Activated CD8-positive, alpha-beta T cell treated with anti-CD3 and anti-CD28 coated beads, Interleukin-2, amount 10 ng/mL, durations not matched to agents 7 days and 5 days (primary cell): ENCODE measurements at places on chromosomes 3 and 15.
A peak's percentile ranks its signal among the peaks of the same experiment; 100 is the strongest.

- no peak for DNase-seq
Measured at GRCh38 chr15:78749831-78750230, 61.4 kb downstream of the ADAMTS7 start.

DNA sequence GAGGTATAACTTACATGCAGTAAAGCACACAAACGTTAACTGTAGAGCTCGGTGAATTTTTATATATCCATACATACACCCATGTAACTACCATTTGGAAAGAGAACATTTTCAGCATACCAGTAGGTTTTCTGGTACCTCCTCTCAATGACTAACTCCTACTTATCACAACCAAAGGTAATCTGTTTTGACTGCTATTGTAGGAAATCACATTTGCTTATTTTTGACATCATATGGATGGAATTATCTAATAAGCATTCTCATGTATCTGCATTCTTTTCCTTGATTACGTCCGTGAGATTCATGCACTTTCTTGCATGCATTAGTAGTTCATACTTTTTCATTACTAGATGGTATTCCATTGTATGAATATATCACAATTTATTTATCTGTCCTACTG is 76.8 kb downstream of the CSNK1G1 start:
- no peak for DNase-seq

DNA sequence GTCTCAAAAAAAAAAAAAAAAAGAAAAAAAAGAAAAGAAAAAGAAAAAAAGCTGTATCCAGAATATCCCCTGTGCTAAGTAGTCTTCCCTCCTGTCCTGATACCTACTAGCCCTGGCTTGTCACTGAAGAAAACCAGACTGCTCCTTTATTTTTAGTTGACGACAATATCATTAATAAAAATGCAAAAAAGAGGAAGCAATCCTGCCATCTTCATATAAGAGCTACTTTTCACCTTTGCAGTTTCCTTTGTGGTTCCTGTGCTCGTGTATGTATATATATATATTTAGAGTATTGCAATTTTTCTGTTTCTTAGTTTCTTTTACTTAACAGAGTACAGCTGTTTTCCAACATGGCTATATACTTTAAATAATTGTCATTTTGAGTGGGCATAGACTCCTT is 13.6 kb downstream of the C3orf20 start:
- no peak for DNase-seq

GRCh38 chr3:156474560-156475389 is 80.1 kb downstream of the SSR3 start:
- peak; percentile 29 for DNase-seq
